ENCODE measurements at places on chromosomes 5 and 9.

GRCh38 chr5:98909363-98909762, 19.4 kb downstream of the CHD1 start:
- DNase-seq = no peak

GRCh38 chr5:135880278-135880677, 15.4 kb downstream of the IL9 start:
- no peak for DNase-seq

DNA sequence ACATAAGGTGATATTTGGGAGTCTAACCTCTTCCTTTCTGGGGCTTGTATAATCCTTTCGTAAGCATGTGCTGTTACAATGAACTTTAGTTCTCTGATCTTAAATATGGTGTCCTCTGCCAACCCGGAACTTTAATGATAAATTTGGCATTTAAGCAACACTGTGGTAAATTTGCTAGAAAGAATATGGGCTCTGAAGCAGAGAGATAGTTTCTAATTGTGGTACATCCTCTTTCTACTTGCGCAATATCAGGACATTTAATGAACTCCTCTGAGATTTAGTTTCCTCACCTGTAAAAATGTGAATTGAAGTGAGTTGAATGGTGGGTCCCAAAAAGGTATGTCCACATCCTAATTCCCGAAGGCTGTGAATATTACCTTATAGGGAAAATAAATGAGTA, 364.7 kb downstream of the CAAP1 start:
- DNase-seq = no peak

DNA sequence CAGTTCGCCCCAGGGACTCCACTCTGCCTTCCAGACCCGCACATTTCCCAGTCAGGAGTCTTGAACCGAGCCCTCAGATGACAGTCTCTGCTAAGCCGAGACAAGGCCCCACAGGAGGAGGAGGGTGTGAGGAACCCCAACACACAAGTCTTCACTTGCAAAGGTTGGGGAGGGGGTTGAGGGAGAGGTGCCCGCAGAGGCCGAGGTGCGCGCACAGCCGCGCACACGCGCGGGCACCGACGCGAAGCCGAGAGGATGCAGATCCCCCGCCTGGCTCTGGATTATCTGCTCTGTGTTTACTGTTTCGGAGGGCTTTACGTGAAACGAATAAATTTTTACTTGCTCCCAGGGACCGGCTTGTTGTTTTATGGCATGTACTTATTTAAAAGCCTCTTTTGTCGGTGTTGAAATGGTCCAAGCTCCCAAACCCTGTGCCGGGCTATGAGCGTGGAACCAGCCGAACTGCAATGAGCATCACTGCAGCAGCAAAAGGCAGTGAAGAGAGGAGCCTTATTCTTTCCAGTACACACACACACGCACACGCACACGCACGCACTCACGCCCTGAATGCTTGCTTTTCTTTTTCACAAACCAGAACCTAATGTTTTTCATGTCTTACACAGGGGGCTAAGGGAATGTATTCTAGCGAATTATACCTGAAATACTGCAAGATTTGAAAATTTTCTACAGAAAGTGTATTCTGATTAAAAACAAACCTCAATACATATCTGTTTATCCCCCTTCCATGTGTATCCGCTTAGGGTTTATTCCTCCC, 297.7 kb downstream of the PARP8 start:
- DNase-seq = no peak

- DNase-seq = no peak
Measured at GRCh38 chr5:80068246-80068636, 33.1 kb downstream of the THBS4 start.

GRCh38 chr5:93601071-93601801, 18.2 kb downstream of the NR2F1 start:
- DNase-seq = no peak

DNA sequence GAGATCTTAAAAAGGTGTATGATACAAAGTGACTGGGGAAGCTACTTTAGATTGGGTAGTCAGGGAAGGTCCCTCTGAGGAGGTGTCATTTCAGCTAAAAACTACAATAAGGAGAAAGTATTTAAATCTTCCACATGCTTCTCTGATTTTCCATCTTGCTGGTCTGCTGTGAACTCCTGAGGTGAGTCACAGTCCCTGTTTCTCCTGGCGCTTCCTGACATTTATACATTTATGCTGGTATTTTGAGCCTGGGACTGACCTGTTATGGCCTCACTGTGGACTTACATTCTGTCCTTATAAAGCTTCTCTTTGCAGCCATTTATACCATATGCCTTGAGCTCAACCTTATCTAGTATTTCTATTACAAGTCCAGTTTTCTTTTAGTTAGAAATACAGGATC, 95.1 kb downstream of the MED27 start:
- DNase-seq = no peak

GRCh38 chr5:124698770-124699169, 47.7 kb downstream of the ZNF608 start:
- no peak for DNase-seq

- no peak for DNase-seq
Measured at GRCh38 chr9:31030741-31031202, 1353.7 kb upstream of the ACO1 start.

DNA sequence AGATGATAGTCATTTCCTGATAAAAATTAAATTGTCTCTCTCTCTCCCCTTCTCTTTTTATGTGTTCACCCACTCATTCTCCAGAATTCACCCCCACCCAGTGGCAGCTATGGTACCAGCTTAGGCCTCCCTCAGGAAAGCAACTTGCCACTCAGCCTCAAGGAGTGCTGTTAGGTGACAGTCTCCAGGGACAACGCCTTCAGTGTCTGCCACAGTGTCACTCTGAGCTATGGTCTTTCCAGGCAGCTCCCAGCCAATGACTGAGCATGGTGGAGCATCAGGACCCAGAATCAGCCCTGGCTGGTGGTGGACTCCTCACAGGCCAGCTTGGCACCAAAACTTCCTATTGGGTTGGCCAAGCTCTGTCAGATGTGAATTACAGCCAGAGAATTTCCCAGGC, 140.9 kb upstream of the PIK3R1 start:
- DNase-seq = no peak

DNA sequence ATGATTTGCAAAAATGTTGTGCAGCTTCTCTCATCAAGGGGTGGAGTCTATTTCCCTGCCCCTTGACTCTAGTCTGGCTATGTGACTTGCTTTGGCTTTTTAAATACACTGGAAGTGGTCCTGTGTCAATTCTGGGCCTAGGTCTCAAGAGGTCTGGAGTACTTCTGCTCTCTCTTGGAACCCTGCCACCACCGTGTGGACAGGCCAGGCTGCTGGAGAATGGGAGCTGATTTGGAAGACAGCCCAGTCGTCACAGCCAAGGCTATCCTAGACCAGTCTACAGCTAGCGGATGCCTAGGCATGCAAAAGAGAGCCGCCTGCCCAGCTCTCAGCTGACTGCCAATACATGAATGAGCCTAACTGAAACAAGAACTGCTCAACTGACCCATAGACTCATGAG, 56.7 kb upstream of the CLINT1 start:
- no peak for DNase-seq

- no peak for DNase-seq
Measured at GRCh38 chr5:138967791-138968448, 92.8 kb upstream of the LRRTM2 start.

- DNase-seq = no peak
Measured at GRCh38 chr9:98801969-98802371, 5.5 kb upstream of the GALNT12 start.

DNA sequence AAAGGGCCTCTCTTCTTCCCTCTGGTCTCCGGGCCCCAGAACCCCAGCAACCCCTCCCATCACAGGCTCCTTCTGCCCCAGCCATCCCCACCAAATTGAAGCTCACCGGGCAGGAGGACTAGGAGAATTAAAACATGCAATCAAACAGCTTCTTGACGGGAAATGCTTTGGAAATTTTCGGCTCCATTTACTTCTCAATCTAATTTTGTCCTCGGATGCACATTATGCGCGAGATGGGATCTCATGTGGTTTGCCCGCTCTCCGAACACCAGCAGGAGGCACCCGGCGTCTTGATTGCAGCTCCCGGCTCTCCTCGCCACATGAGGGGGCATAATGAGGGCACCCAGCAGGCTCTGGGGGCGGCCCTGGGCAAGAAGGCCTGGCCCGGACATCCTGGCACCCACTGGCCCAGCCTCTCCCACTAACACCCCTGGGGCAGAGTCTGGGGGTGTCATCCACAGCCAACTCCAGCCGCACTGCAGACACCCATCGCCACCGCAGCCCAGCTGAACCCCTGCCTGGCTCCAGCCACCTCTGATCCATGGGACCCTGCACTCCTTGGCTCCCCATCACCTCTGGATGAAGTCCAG, 135.5 kb downstream of the PAX5 start:
- DNase-seq = no peak

DNA sequence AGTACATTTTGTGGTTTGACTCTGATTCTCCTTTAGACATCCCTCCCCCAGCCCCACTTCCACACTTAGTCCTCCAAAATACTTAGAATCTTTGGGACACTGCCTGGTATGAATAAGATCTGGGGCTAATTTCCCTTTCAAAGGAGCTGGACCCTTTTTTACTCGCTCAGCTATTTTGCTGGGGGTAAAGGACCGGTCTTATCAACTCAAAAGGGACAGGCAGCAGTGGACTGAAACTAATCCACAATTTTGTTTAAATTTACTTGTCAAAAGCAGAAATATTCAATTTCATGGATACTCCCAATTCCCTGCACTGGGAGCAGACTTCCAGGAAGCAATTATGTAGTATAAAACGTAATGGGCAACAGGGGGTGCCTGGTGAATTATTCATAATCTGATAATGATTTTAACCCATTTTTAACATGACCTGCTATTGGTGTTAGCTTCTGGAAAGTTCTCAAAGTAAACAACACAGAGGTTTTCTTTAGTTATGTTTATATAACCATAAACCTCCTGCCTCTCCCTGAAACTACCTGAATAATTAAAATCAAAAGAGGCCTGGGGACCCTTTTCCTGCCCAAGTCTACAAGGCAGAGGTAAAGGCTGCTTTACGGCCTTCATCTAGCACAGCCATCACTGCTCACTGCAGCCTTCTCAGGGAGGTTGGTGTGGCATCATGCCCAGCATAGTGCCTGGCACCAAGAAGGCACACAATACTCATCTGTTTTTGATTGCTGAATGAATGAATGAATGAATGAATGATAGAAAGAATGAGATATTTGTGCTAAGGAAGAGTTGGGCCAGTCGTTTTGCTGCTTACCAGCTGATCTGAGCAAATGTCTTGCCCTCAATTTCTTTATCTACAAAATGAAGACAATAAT, 44.2 kb upstream of the GNPDA1 start:
- no peak for DNase-seq

- DNase-seq = no peak
Measured at GRCh38 chr9:38000332-38000731, 68.7 kb downstream of the SHB start.

DNA sequence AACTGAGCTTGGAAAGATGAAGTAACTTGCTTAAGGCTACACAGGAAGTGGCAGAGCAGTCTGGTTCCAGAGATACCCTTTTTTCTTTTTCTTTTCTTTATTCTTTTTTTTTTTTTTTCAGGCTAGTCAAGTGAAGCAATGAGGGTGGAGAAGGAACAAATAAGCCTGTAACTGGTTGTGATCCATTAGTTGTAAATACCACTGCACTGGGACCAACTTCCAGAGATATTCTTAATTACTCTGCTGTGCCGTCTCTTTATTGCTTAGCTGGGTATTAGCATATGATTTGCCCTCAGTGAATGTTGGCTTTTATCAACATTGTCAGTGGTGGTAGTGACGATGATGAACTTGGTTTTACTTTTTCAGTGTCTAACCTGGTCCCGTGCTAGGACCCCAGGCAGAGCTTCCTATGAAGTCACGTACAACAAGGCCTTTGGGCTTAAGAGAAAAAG, 26.7 kb downstream of the LNPEP start:
- no peak for DNase-seq

DNA sequence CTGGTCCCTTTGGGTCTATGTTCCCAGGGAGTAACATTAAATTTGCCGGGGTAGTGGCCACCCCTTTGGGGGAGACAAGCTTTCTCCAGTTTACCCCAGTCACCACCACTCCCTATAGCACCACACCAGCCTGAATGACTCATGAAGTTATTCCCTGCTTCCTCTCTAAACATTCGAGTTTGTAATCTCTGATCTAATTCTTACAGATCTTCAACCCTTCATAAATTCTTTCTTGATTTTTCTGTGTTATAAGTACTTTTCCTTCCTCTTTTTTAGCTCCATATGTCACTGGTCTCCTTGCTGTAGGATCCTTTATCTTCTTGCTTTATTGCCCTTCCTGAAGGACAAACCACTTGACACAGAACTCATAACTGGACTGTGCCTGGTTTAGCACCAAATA, 55.6 kb downstream of the GNA14 start:
- DNase-seq = no peak

- DNase-seq = no peak
Measured at GRCh38 chr9:101674165-101674564, 64.3 kb downstream of the GRIN3A start.

DNA sequence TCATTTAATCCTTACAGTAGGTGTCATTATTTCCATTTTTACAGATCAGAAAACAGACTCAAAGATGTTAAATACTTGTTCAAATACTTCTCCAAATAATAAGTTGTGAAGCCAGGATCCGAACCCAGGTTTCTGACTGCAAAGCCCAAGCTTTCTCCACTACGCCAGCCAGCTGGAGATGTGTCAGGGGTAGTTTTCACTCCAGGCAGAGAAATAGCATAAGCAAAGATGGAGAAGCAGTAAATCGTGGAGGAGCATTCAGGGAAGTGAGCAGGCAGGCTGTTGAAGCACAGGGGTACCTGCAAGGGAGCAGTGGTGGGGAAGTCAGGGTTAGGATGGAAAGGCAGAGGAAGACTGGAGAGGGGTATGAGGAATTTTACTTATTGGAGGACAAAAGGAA, 2.9 kb downstream of the TLN1 start:
- DNase-seq = no peak

GRCh38 chr5:94632024-94632423, 13.6 kb downstream of the SLF1 start:
- DNase-seq = no peak

- DNase-seq = no peak
Measured at GRCh38 chr9:33993104-33993503, 55.6 kb downstream of the UBAP2 start.

GRCh38 chr9:6034954-6035353, 19.5 kb upstream of the RANBP6 start:
- DNase-seq = no peak

DNA sequence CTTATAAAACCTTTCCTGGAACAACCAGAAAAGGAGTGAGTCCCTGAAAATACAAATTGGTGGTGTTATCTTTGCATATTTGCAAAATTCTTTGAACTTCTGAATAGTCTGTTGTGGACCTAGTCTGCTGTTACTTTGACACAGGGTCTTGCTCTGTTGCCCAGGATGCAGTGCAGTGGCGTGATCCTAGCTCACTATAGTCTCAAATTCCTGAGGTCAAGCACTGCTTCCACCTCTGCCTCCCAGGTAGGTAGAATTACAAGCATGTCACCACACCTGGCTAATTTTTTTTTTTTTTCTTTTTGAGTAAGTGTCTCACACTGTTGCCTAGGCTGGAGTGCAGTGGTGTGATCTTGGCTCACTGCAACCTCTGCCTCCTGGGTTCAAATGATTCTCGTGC, 43.7 kb upstream of the SPRY4 start:
- no peak for DNase-seq

DNA sequence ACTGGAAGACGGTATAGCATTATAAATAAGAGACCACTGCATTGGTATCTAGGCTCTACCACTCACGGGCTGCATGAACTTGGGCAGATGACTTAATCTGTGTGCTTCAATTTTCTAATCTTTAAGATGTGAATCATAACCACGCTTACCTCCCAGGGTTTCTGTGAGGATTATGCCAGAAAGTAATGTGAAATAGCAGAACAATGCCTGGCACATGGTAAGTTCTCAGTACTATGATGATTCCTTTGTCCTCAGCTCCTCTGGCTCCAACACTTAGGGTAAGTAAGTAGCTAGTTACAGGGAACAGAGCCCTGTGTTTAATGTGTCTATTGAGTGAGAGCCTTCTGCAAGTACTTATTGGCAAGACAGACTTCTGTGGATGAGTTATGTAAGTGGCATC, 31.1 kb downstream of the POU4F3 start:
- DNase-seq = no peak
